AG10803 (cell line): ENCODE measurements at places on chromosomes 5 and 9.

- no peak for DNase-seq
Observed at GRCh38 chr5:103866169-103866568, 303.6 kb upstream of the NUDT12 start.

GRCh38 chr9:87714819-87715218 lies 11.1 kb upstream of the CTSL start:
- peak; percentile 93 for DNase-seq

DNA sequence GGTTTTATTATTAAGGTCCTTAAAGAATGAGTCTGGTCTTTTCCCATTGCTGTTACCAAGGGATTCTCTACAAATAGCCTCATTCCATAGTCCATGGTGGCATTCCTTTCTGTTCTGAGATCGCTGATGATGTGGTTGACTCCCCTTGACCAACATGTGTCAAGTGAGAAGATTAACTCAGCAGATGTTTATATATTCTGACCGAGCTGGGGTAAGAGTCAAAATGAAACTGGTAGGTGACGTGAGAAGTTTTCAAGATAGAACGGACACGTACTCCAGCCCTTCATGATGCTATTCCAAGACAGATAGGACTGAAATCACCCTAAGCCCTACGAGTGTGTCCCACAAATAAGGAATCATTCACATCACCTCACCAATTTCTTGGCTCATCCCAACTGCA lies 155.5 kb upstream of the WWC1 start:
- DNase-seq, result peak; percentile 8

DNA sequence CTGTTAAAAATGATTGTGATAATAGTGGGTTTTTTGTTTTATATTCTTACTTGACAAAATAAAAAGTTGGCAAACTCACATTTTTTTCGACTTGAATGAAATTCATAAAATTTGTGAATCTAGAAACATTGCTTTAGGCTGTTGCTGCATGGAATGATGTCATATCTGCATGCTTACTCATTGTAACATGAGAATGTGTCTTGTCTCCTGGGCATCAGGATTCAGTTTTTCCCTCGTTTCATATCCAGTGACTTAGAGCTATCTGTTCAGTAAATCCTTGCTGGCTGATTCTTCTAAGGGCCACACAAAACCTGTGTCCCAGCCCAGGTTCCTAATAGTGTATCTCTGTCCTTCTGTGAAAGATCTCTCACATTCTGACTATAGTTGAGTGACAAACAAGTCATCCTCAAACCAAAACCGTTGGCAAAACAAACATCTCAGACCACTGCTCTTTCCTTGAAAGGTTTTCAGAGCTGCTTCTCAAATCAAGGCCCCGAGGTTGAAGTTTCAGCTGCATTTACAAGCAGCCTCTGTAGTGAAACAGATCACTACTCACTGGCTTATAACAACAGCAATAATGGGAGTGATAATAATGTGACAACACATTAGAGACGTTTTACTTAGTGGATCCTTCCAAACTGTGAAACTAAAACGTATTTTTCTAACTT lies 95.0 kb downstream of the NPR3 start:
- DNase-seq, result peak; percentile 85

DNA sequence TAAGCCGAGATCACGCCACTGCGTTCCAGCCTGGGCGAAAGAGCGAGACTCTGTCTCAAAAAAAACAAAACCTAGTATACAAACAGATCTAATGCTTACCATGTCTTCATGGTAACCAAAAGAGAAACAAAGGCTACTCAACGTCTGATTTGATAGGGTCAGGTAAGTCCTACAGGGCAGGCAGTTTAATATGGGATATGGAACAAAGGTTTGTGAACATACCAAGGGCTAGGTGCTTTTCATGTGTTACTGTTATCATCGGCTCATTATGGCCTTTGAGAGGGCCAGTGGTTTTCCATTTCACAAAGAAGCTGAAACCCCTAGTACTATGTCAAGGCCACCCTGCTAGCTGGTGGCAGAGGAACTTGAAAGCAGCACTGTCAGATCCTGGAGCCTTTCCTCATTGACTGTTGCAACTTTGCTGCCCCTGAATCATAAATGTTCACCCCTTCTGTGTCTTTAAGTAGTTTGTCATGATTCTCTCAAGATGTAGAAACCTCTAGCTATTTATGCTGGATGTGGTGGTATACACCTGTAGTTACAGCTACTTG lies 5.1 kb downstream of the IQGAP2 start:
- no peak for DNase-seq

- peak; percentile 9 for DNase-seq
Observed at GRCh38 chr5:133565993-133566392, 46.3 kb downstream of the FSTL4 start.

DNA sequence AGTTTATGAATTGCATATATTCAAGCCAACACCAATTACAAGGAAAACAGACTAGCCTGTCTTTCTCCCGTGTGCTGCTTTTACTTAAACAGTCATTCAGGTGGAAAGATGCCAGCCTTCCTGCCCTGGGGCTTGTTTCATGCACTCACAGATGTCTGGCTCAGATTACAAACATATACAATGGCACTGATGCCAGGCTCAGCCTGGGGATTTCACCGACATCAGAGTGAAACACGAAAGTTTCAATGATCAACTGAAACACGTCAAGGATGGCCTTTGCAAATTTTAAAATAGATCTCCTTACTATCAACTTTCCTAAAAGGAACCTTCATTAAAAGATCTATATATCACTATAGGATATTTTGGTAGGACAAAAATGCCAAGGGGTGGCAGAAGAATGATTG lies 1576.5 kb downstream of the EFNA5 start:
- peak; percentile 1 for DNase-seq

DNA sequence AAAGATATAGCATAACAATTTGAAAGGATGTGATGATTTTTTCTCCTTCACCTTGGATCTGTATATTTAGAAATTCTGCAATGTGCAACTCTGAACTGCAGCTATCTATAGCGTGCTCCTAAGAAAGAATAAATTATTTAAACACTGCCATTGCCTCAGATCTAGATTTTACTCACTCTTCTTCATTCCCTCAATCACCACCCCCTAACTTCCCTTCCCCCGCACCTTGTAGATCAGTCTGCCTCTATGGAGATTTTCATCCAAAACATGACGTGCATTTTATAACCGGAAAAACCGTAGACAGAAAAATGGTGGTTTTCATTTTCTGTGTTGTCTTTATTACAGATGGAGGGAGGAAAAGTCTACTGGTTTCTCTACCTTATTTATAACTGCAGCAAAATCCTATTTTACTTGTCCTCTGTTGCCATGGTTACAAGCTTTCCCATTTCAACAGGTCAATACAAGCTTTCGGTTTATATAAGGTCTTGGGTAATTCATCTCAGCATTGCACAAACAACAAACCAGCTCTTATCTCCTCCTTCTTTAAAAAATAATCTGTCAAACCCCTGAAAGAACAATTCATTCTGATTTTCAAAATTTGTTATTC lies 480.0 kb downstream of the TAF11L14 start:
- DNase-seq, result no peak

- no peak for DNase-seq
Observed at GRCh38 chr9:2214707-2215106, 199.6 kb downstream of the SMARCA2 start.

DNA sequence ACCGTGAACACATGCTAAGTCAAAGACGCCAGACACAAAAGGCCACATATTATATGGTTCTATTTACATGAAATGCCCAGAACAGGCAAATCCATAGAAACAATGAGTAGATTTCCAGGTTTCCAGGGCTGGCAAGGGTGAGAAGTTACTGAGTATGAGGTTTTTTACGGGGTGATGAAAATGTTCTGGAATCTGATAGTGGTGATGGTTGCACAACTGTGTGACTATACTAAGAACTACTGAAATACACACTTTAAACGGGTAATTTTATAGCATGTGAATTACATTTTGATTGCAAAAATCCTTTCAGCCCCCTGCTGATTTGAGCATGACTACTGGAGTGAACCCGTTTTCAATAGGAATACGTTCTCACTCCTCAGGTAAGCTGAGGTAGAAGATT lies 46.7 kb upstream of the TBC1D9B start:
- DNase-seq, result peak; percentile 33

DNA sequence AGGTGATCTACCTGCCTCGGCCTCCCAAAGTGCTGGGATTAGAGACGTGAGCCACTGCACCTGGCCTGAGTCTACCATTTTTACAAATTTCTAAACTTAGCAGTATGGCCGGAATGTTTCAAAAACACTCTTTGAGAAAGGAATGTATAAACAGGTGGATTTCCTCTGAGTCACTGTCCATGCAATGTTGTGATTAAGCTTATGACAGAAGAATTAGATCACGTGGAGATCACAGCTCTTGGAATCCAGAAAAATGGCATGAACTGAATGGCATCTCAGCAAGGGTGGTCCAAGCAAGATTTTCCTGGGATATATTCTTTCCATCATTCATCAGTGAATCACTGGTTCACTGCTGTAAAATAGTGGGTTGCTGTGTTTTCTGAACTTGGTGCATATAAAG lies 865.0 kb downstream of the PTPRD start:
- DNase-seq, result no peak

GRCh38 chr9:127278372-127278771 lies 13.8 kb downstream of the GARNL3 start:
- DNase-seq, result no peak

GRCh38 chr5:135651156-135651555 lies 72.4 kb upstream of the CXCL14 start:
- no peak for DNase-seq

DNA sequence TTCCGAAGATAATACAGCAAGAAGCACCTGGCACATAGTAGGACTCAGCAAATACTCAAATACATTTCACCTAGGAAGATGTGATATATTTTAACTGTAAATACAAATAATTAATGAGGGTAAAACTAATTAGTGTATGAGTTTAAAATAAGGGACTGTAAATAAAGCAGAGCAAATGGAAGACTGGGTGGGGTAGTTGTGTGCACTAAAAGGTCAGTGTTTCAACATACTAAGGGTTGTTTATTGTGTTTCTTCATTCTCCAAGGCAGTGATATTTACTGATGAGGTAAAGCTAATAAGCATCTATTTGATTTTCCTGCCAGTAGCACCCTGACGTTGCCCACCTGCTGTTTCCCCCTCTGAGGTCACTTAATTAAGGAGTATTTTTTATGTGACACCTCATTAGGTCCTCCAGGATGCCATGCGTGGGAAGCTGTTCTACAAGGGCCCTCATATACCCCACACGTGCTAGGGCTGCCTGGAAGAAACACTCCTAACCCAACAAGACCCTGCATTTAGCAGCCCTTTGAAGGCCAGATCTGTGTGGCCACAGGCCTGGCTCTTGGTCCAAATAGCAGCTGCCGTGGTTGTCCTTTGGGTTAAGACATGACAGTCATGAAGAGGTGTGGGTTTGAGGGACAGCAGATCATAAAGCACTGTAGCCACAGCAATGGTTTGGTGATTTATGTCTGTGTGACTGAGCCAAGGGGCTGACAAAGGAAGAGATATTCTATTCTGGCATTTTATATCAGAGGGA lies 97.5 kb upstream of the RPS23 start:
- no peak for DNase-seq

DNA sequence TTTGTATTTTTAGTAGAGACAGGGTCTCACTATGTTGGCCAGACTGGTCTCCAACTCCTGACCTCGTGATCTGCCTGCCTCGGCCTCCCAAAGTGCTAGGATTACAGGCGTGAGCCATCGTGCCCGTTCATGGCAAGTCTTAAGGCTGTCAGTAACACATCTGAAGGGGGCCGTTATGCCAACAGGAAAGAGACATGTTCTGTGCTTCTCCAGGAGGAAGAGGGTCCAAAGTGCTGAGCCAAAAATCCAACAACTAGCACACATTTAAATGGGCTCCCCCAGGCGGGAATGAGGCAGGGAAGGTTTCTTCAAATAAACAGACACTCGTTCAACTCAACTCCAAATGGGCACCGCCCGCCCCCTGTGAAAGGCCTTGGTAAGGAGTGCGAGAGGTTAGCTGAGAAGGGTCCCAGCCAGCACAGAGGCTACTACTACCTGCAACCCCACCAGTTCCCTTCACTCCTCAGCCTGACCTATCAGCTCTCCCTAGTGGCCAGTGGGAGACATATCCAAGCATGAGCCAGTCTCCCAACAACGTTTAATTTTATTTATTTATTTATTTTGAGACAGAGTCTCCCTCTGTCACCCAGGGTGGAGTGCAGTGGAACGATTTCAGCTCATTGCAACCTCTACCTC lies 84.1 kb upstream of the DMRT1 start:
- DNase-seq, result peak; percentile 63

DNA sequence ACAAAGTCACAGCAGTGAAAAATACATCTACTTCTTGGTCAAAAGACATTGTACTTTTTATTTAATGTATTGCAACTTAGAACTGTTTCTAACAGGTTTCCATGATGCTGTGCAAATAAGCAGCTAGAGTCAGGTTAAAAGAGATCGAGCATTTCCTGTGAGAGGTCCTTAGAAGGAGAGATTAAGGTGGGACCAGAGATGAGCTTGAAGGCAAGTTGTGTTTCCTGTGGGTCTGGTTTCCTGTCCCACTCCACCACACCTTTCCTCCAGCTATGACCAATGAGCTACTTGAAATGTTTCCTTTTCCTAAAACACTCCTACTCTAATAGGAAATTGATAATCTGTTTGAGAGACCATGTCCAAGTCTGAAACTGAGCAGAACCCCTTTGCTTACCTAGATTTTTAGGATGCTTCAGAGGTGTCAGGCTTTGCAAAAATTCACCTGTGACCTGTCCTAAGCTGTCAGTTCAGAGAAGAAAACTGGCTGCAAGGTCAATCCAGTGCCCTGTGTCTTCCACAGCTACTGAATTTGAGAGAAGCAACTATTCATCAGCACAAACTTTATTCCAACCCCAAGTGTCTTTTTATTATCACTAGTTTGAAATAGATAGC lies 13.1 kb upstream of the RLN1 start:
- no peak for DNase-seq

DNA sequence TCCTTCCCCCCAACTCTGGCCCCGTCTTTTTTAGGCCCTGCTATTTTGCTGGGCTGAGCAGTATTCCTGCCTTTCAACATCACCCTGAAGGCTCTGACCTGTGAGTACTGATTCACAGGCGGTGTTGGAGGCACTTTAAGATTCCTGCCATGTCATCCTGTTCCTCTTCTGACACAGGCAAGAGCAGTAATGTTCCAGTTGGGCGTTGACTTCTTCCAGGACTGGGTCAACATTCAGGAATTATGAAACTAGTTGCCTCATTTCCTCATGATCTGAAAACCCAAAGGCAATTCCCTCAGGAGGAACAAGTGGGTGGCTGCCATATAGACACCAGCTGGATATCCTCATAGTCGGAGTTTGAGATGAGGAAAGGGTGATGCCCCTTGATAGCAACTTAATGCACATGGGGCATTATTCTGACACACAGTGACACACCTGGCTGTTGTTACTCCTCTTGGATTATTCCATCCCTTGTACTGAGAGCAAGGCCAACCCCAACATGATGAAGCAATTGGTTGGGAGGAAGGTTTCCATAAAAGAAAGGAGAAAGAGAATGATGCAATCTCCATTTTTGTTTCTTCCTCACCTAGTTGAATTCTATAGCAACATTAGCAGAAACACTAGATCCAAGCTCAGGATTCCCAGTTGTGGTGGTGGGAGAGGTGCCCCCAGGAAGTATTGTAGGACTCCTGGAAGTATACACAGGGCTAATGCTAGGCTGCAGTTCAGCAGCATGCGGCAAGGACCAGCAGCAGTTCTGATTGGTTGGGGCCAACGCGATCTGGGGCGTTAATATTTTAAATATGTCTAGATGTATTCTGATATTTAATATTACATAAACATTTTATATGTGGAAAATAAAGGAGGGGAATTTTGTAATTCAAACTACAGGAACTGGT lies 19.6 kb upstream of the GLRX start:
- peak; percentile 89 for DNase-seq

- DNase-seq, result no peak
Observed at GRCh38 chr5:122690266-122690665, 84.6 kb upstream of the SNX2 start.

- DNase-seq, result peak; percentile 45
Observed at GRCh38 chr5:96080557-96080956, 118.9 kb upstream of the ELL2 start.

GRCh38 chr5:111225926-111226325 lies 1.7 kb downstream of the CAMK4 start:
- DNase-seq, result no peak
